ENCODE measurements at places on chromosomes 13 and 19.

DNA sequence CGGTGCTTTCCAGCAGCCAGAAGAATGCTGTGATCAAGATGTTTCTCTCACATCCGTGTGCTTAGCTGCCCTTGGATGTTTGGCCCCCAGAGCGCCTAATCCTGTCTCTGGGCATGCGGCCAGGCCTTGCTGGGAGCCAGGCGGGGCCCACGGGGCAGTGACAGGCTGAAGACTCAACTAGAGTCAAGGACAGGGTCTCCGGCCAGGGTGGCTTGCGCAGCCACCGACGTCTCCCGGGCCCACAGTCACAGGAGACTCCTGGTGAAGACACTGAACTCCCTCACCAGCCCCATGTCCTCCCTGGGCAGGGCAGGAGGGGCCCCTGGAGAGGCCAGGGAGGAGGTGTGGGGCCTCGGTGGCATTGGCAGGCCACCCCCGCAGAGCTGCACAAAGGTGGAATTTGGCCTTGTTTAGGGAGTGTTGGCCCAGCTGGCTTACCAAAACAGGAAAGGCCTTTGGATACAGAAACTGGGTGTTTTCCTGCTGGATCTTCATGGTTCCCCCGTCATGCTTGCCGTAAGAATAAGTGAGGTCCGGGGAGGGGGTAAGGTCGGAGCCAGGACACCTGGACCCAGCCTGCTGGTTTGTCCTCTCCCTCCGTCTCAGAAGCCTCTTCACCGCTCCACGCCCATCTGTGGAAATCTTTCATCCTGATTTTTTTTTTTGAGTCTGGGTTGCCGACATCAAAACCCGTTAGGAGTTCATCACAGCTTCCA, 10.0 kb upstream of the NDUFS7 start:
- DNase-seq: no peak

GRCh38 chr19:50328224-50328872, 829 bp downstream of the KCNC3 start:
- DNase-seq: no peak

DNA sequence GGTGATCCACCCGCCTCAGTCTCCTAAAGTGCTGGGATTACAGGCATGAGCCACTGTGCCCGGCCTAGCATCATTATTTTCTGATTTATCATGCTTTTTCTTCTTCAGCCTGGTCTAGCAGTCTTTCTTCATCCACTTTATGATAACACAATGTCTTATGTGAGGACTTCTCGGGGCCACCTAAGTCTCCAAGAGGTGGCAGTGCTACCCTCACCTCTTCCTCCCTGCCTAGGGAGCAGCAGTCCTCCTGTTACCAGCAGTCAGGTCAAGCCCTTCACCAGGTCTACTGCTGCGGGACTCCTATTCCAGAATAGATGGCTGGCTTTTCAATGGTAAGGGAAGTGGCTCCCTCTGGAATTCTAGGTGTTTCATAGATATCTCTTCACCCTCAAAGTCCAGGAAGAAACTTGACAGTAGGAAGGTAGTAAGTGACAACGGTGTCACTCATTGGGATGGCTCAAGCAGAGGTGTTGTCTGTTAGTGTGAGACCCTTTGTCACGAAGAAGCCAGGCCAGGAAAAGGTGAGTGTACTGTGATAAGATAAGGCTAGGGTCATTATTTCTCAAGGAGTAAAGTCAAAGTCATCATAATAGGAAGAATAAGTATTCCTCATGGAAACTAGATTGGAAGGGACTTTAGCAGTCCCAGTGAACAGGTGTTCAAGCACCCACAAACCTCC, 164.0 kb downstream of the KLF5 start:
- no peak for DNase-seq

DNA sequence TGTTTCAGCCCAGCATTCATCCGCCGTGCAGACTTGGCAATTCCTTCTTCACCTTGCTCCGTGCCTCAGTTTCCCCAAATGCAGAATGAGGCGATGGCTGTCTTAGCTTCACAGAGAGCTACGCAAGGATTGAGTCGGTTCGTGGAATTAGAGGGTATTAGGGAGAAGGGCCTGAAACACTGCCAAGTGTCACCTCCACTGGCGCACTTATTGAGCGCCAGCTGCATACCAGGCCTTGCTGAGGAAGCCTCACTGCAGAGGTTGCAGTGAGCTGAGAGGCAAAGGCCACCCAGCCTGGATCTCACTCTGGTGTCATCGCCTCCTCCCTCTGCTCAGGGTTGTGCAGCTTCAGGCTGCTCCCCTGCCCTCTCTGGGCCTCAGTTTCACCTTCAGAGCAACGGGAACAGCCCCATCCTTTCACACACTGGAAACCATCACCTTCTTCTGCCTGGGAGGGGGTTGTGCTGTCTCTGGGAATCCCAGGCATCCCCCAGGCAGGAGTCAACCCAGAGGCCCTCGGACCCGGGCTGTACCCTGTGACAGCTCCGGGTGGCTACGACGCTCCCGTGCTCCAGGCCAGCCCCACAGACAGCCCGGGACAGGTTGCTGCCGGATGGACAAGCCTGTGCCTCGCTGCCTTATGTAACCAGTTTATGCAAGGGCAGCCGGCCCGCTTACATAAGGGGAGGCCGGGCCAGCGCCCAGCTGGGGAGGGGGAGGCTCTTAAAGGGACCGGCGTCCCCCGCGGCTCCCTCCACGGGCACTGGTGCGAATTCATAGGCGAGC, 31.9 kb downstream of the NFIC start:
- no peak for DNase-seq

GRCh38 chr13:105672881-105673280, 862.6 kb downstream of the EFNB2 start:
- no peak for DNase-seq

DNA sequence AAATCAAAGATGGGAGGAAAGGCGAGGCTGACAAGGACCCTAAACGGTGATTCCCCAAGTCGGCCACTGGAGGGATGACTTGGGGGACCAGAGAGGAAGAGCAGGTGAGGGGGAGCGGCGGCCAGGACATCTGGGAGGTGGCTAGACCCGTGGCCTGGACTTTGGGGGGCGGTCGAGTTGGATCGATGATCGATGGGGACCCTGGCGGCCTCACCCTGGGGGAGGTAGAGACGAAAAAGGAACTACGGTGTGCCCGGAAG, 7.7 kb upstream of the CIRBP start:
- DNase-seq: no peak

DNA sequence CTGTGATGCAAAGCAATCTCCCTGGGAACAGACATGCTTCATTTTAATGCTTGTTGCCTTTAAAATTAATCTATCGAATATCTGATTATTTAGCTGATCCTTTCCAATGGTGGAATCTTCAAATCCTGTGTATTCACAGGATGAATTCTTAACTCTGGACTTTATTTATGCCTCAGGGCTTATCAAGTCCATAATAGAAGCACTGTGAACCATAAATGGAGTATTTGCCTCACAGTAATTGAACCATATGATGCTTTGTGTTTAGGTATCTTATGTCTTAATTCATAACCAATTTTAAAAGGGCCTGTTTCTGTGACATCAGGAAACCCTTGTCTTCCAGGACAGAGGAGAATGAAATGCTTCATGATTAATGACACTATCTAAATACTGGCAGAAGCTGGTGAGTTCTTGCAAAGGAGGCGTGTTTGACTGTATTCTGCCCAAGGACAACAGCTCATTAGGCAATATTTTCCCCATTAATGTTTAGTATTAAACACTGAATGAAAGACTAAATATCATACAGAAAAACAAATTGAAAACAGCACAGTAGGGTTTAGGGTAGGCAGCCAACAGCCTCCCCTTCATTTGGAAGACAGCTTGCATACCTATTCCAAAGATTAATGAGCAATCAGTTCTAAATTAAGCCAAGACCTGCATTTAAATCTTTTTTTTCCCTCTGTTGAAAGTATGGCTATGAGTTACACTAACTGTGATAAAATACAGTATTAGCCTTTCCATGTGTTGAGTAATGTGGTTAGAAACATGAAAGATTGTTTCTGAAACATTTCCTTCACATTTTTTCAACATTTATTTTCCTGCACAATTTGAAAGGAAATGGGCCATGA, 709.4 kb downstream of the PCDH9 start:
- DNase-seq: no peak

GRCh38 chr19:21891086-21891485, 55.1 kb upstream of the ZNF43 start:
- no peak for DNase-seq

GRCh38 chr19:29704562-29705558, 10.2 kb downstream of the C19orf12 start:
- no peak for DNase-seq

- peak; percentile 12 for DNase-seq
Measured at GRCh38 chr13:99528547-99528946, 27.3 kb downstream of the TM9SF2 start.

DNA sequence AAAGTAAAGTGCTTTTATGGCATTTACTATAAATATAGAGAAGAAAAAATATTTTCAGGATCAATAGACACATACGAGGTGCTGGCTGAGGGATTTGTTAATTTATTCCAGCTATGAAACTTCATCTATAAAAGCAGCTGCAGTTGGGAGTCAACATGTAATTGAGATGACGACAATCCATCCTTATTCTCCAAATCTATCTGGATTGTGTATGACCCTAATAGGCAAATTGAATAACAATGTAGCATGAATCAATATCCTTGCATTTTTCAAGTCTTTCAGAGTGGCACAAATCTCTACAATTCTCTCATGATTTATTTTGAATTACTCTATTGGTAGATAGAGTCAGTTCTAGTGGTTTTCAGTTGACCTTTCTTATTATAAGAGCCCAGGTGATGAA, 1296.5 kb upstream of the SPRY2 start:
- no peak for DNase-seq

GRCh38 chr19:2888731-2889224, 11.9 kb upstream of the ZNF57 start:
- DNase-seq: peak; percentile 3
